ENCODE measurements at places on chromosomes 3 and 15.
A peak's percentile ranks its signal among the peaks of the same experiment; 100 is the strongest.

DNA sequence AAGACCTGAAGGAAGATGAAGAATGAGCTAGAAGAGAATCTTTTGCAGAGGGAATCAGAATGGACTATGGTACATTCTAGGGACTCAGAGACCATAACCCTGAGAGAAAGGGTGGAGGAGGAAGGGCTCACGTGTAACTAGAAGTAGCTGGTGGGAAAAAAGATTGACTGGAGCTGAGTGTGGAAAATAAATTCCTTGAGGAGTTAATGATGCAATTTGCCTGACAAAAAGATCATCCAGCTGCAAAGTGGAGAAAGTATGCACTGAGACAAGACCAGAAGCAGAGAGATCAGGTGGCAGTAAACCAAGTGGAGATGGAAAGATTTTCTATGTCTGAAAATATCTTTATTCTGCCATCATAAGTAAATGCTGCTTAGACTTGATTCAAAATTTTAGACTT is 52.9 kb upstream of the TBL1XR1 start:
- DNase-seq: no peak

DNA sequence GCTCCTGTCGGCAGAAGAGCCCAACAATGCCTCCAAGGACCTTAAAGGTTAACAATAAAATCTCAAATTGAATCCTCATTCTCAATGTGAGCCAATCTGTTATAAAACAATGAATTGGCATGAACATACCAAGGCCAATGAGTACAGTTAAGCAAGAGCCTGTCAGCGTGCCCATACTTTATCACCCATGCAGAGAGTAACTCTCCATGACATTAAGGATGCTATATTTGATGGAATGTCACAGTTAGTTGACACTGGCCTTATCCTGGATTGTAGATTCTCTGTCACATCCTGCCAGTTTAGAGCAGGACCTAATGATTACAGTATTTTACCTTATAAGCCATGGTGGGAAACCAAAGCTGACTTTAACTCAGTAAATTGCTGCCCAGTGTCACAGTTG is 335.4 kb upstream of the MDFIC2 start:
- DNase-seq: no peak

GRCh38 chr3:30156586-30157498 is 449.6 kb upstream of the TGFBR2 start:
- DNase-seq: no peak

- no peak for DNase-seq
Observed at GRCh38 chr15:52653431-52653964, 25.7 kb downstream of the ATOSA start.

- DNase-seq: peak; percentile 52
Observed at GRCh38 chr3:186931532-186932280, 1.4 kb downstream of the ST6GAL1 start.

- no peak for DNase-seq
Observed at GRCh38 chr3:71309342-71309741, 274.2 kb downstream of the FOXP1 start.

DNA sequence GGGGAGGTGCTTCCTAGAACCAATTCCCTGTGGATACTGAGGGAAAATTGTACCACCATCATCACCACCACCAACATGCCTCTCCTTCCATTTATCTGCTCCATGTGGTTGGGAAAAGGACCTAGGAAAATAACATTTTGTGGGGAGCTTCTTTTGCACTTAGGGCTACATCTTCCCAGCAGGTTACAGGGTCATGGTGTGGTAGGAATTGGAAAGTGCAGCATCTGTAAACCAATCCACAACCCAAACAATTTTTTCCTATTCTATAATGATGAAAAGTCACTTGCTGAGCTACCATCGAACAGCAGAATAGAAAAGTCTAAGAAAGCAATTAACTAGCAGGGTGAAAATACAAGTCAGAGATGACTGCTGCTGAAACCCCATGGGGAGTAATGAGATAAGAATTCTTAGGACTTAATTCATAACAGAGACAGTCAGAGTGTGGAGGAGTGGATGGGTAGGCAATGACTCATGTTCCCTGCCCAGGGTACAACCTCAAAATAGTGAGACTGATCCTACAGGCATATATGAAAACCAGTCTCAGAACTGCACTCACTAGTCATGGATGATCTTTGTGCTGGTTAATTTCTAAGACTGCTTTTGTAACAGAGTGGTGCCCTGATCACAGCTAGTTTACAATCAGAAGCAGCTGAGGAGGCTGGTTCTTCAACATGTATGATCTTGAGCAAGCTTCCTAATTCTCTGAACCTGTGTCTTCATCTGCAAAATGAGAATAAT is 38.1 kb upstream of the LEKR1 start:
- no peak for DNase-seq

DNA sequence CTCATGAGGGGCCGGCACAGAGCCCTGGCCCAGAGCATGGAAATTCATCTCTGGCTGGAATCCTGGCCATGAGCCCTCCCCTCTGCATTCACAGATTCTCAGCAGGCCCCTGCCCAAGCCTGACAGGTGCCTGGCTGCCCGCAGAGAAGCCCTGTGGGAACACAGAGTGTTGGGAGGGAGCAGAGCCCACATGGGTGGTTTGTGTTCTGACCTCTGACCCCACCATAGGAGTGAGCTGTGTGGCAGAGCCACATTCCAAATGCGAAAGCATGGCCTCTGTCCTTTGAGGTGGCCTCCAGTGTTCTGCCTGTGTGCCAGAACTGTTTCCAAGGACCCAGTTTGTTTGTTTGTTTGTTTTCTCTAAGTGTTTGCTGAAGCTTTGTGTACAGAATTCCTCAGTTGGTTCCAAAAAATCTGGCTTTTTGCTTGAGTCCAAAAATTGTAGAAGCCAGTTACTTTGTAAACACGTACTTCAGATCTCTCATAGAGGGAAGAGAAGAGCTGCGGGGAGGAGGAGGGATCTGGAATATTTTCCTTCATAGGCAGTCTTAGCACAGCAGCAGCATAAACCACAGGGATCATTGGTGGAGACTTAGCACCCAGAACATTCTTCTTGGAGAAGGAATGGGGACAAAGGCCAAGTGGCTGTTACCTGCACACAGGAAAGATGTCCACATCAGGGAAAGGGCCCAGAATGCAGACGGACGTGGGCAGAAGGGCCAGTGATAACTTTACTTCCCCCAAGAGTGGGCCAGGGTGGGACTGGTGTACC is 36.0 kb downstream of the GRAMD2A start:
- no peak for DNase-seq

- no peak for DNase-seq
Observed at GRCh38 chr3:52036829-52037228, 19.5 kb downstream of the DUSP7 start.

DNA sequence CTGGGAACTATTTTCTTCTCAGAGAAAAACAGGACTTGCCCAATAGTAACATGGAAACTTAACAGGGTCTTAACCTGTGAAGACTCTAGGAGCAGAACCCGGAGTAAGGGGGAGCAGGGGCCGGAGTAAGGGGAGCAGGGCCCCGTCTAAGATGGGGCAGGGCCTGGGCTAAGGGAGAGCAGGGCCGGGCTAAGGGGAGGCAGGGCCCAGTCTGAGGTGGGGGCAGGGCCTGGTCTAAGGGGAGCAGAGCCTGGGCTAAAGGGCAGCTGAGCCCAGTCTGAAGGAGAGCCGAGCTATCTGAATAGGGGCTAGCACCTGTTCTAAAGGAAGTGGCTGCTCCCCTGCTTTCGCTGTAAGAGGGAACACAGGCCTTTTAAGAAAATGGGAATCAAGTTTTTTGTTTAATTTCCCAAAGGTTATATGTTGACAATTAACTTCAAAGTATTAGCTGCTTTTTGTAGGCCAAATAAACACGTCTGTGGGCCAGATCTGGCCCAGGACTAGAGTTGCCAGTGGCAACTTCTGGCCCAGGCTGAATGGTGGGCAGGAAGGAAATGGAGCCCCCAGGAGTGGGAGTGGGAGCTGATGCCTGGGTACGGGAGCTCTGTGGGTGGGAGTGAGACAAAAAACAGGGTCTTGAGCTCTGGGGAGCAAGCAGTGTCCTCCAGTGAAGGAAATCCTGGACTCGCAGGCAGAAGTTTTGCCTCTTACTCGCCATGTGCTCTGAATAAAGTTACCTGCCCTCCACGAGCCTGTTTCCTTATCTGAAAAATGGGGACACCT is 32.5 kb downstream of the CSPG4 start:
- no peak for DNase-seq

GRCh38 chr3:111810909-111811308 is 48.2 kb upstream of the PHLDB2 start:
- no peak for DNase-seq

DNA sequence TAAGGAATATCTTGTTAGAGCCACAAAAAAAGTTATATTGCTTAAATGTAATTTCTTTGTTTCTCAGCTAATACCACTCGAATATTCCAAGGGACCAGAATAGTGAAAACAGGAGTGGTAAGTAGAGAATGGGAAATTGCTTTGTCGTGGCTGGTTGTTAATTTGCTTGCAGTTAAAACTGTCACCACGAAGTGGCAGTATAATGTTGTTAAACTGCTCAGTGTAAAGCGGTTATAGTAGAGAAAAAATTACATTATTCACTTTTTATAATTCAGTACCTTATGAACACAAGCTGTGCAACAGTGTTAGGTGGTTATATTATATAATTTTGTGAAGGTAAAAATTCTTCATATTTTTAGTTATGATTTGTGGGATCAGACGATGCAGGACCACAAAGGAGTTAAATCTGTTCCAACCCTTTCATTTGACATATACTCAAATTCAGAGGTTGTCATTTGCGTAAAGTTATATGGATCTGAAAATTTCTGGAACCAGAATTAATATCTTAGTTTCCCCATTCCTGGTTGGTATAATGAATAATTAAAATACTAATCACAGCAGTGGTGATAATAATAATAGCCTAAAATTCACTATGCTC is 171.8 kb downstream of the FEZF2 start:
- no peak for DNase-seq

- no peak for DNase-seq
Observed at GRCh38 chr15:101027920-101028319, 108.8 kb downstream of the LRRK1 start.

GRCh38 chr3:137205394-137206045 is 247.7 kb downstream of the IL20RB start:
- DNase-seq: no peak

DNA sequence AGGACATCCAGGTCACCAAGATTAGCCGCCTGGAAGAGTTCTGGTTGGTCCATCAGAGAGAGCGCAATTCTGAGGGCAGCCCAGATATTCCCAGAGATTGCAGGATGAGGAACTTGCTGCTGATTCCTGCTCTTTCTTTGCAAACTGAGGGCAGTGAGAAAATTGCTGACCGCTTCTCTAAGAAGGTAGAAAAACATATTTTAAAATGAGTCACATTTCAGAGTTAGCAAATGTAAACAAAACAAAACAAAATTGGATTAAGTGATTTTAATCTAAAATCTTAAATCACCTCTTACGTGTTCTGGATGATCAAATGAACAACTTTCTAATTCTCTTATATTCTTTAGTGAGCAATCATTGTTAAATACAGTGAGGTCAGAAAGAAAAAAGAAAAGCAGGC is 149.0 kb downstream of the USP13 start:
- no peak for DNase-seq

GRCh38 chr15:31364301-31365031 is 37.8 kb downstream of the KLF13 start:
- no peak for DNase-seq

- DNase-seq: no peak
Observed at GRCh38 chr3:58192069-58192468, 18.7 kb downstream of the DNASE1L3 start.

DNA sequence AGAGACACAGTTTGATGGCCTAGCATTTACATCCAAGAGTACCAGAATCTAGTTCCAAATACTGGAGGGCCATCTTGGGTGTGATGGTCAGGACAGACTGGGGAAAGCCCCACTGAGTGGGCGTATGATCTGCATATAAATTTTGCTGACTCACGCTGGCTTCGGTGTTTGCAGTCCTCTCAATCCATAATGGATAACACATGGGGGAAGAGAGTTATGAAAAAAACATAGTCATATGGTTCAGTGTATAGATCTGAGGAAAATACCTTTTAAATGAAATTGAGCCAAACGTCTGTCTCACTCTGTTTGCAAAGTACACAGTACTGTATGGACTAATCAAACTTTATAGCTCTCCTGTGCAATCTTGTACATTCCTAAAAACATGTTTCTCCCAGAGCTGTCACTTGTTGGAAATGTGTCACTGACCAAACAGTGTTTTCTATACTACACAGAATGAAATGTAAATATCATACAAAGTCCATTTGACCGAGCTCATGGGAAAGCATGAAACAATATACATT is 125.3 kb upstream of the THBS1 start:
- no peak for DNase-seq

DNA sequence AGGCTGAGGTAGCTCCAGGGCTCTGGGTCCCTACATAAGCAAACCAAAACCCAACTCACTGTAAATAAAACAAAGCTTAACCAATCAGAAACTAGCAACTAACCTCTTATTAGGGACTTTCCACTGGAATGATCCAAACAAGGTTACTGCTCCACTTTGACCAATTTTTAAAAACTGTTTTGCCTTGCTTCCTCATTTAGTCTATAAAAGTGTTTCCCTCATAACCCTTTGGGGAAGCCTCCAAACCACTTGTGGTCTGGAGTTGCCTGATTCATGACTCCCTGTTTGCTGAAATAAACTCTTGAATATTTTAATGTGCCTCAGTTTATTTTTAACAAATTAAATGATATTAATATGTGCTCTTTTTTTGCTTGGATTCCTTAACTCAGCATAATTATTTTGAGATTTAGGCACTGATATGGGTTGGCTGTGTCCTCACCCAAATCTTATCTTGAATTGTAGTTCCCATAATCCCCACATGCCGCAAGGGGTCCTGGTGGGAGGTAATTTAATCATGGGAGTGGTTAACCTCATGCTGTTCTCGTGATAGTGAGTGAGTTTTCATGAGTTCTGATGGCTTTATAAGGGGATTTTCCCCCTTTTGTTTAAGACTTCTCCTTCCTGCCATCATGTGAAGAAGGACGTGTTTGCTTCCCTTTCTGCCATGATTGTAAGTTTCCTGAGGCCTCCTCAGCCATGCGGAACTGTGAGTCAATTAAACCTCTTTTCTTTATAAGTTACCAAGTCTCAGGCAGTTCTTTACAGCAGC is 90.6 kb downstream of the CD200R1L start:
- DNase-seq: no peak

GRCh38 chr15:50009634-50010033 is 109.4 kb downstream of the ATP8B4 start:
- DNase-seq: no peak

- DNase-seq: no peak
Observed at GRCh38 chr3:180102134-180102533, 65.4 kb upstream of the PEX5L start.

Measured in substantia nigra (tissue), 51 donors.